Liver (tissue), 10 donors: ENCODE measurements at places on chromosomes 1 and 21. TPM values are rescaled to one million over a fixed set of nuclear protein-coding genes. Genes with fewer than 3 reads are reported as not detected.

DNA sequence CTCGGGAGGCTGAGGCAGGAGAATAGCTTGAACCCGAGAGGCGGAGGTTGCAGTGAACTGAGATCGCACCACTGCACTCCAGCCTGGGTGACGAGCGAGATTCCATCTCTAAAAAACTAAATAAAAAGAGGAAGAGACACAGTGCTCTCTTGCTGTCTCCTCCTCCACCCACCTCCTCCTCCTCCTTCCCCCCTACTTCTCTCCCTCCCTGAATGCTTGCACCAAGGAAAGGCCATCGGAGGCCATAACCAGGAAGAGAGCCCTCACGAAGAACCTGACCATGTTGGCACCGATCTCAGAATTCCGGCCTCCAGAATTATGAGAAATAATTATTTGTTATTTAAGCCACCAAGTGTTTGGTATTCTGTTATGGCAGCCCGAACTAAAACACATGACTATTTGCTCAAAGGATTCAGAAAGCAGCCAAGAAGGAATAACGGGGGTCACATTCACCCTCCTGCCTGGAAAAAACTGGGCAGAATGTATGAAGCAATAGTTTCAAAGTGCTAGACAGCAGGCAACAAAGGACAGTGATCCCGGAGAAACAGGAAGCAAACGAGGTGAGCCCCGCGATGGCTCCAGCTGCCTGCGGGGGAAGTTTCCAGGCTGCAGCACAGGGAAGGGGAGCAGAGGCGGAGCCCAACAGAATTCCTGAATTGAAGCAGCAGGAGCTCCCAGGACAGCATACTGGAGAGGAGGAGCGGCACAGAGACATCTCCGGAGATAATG lies 35.8 kb downstream of the LDLRAD1 start:
- DNase-seq, result peak; percentile 45
- peak overlapping the region; percentile 59 for H3K4me3 ChIP-seq
- no peaks in the 10 kb centered on the region for H3K36me3 ChIP-seq
- no peaks in the 10 kb centered on the region for H3K27me3 ChIP-seq
- H3K27ac ChIP-seq, result peak overlapping the region; percentile 91
- H3K4me1 ChIP-seq, result peaks cover 23% of the 10 kb centered on the region

GRCh38 chr1:22210636-22211035 lies 67.7 kb upstream of the WNT4 start:
- no peak overlapping the region for H3K4me3 ChIP-seq
- H3K36me3 ChIP-seq, result no peaks in the 10 kb centered on the region
- peaks cover 3% of the 10 kb centered on the region for H3K27me3 ChIP-seq
- no peak overlapping the region for H3K27ac ChIP-seq
- DNase-seq, result no peak
- no peaks in the 10 kb centered on the region for H3K4me1 ChIP-seq

DNA sequence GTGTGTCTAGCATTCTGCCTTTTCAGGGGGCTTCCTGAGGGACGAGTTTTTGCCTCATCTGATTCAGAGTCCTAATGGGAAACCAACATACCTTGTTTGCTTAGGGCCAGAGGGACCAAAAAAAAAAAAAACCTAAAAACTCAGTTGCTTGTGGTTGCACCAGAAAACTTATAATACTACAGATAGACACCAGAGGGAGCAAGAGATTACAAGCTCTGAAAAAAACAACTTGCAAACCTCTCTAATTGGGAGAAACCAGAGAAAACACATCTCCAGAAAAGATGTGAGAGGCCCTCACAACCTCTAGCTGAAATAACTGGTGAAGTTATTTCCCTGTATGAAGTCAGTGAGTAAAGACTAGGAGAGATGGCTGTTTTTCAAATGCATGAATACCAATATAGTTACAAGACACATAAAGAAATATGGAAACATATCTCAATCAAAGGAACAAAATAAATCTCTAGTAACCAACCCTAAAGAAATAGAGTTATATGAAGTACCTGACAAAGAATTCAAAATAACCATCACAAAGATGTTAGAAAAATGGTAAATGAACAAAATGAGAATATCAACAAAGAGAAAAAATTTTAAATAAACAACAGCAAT lies 233.7 kb upstream of the NFIA start:
- no peaks in the 10 kb centered on the region for H3K4me1 ChIP-seq
- no peaks in the 10 kb centered on the region for H3K36me3 ChIP-seq
- H3K27me3 ChIP-seq, result no peaks in the 10 kb centered on the region
- no peak overlapping the region for H3K4me3 ChIP-seq
- no peak for DNase-seq

- no peaks in the 10 kb centered on the region for H3K27me3 ChIP-seq
- H3K27ac ChIP-seq, result peak overlapping the region; percentile 2
- peaks cover 28% of the 10 kb centered on the region for H3K4me1 ChIP-seq
- peak; percentile 74 for DNase-seq
Measured at GRCh38 chr1:84724128-84724860, 34.0 kb upstream of the SSX2IP start.

DNA sequence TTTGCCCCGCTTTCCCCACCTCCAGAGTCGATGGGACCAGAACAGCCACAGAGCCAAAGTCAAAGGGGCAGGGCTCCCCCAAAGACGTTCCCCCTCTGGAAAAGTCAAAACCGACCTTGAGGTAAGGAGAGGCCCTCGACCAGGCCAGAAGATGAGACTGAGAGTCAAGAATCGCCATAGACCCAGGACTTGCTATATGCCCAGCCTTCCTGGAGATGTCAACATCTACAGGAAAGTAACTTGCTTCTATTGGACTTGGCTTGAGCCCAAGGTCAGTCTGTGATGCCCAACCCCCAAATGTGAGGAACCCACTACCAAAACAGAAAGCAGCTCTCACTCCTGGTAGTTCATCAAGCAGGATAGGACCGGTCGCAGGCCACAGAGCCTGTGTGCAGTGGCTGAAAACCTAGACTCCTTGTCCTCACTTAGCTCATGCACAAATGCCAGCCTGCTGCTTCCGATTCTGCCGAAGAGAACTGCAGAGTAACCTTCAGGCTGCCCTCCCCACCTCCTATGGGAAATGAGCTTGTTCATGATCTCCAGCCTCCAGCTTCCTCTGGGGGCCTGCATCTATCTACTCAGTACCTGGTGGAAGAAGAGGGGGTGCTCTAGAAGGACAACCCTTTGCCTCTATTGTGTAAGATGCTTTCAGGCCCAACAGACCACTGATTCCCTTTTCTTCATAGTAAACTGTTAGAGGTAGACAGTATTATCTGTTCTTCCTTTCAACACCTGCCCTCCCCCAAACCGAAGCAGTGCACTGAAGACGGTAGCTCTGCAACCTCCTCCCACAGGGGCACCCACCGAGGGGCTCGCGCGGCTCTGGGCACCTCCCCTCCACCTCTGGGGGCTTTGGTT lies 1.4 kb downstream of the ACOT7 start:
- no peak overlapping the region for H3K27ac ChIP-seq
- H3K4me1 ChIP-seq, result peaks cover 18% of the 10 kb centered on the region
- H3K27me3 ChIP-seq, result no peaks in the 10 kb centered on the region
- H3K4me3 ChIP-seq, result no peak overlapping the region
- H3K36me3 ChIP-seq, result no peaks in the 10 kb centered on the region

- no peaks in the 10 kb centered on the region for H3K27me3 ChIP-seq
- no peak for DNase-seq
- no peaks in the 10 kb centered on the region for H3K4me1 ChIP-seq
- H3K36me3 ChIP-seq, result no peaks in the 10 kb centered on the region
Measured at GRCh38 chr1:240107058-240107684, 15.5 kb downstream of the FMN2 start.

DNA sequence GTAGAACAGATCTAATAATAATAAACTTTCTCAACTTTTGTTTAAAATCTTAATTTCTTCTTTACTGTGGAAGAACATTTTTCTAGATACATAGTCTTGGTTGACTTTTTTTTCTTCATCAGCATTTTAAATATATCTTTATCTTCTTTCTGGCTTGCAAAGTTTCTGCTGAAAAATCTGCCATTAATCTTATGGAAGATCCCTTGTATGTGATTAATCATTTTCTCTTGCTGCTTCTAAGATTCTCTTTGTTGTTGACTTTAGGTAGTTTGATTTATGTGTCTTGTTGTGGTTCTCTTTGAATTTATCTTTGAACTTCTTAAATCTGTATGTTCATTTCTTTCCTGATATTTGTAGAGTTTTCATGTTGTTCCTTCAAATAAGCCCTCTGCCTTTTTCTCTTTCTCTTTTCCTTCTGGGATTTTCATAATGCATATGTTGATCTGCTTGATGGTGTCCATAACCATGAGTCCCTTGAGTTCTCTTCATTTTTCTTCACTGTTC lies 657.6 kb upstream of the CXADR start:
- H3K27ac ChIP-seq, result no peak overlapping the region
- DNase-seq, result no peak
- no peaks in the 10 kb centered on the region for H3K27me3 ChIP-seq
- H3K36me3 ChIP-seq, result no peaks in the 10 kb centered on the region

Gene TNFRSF8
- 0.08 TPM for total RNA-seq

Gene HMGN2
- 218 TPM for total RNA-seq

Gene ZNF281
- total RNA-seq, result 18.4 TPM

Gene GSTM5
- total RNA-seq, result 1.3 TPM
